Skeletal muscle cell (primary cell): ENCODE measurements at places on chromosomes 13 and 19.

- no peak for DNase-seq
These were observed 26.9 kb downstream of the POU2F2 start for GRCh38 chr19:42105368-42105767.

- DNase-seq: no peak
These were observed 14.2 kb downstream of the CHERP start for GRCh38 chr19:16527971-16528521.

- no peak for DNase-seq
These were observed 7.8 kb downstream of the FIZ1 start for GRCh38 chr19:55591555-55591954.

DNA sequence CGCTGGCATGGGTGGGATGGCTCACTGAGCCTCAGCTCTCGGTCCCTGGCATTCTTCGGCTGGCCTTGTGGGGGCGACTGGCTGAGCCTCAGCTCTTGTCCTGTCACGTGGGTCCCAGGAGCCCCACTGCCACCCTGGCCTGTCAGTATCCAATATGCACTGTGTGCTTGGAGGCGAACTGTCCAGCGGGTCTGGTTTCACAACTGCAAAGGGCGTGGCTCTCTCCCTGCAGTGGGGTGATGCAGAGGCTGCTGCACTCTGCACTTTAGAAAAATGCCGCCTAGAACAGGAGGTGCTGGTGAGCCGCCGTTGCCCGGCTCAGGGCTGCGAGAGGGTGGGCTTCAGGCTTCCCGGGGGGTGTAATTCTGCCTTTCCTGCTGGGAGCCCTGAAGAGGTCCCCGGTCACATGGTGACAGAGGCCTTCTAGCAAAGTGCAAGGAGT, 17.0 kb upstream of the TMEM255B start:
- peak; percentile 12 for DNase-seq

DNA sequence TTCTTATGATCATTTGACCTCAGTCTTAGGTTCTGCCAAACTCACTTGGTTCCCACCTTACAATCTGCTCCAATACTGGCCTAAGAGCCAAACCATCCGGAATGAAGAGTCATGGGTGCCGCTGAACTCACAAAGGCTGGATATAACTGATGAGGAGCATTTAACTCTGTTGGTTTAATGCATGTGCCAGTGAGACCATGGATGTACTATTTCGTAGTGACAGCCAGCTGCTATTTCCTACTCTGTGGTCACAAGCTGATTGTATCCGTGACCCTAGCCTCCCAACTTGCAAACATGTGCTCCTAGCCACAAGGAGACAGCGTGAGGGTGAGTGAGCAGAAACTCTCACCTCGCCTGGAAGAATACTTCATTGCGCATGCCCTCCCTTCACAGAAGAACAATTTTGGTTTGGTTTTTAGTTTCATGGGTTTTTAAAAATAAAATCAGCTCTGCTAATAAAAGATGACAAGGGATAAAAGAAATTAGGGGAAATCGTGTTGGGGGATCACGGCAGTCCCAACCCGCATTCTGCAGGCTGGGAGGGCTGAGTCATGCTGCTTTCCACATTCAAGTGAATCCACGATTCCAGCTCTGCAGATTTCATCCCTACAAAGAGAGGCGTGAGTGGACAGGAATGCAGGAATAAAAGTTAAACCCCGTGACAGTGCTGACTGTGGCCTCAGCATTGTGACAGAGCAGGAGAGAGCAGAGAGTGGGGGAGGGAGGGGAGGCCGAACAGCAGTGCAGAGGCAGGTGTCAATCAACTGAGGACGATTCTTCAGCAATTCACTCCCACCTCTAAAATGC, 66.8 kb upstream of the RAP2A start:
- peak; percentile 35 for DNase-seq

DNA sequence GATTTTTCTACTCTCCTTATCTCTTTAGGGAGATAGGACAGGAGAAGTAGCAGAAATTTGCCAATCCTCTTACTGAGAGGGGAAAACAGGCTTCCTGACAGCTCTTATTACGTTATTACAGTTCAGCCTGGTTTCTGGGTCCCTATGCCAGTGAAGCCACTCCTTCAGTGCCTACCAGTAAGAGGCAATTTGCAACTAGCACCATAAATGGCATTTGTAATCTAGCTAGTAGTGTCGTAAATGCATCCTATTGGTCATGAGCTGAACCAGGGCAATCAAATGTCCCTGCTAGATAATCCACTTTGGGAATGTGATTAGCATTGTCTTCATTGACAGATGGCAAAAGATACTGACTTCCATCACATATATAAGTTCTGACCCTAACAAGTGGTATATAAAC, 428.8 kb downstream of the DCT start:
- DNase-seq: no peak

DNA sequence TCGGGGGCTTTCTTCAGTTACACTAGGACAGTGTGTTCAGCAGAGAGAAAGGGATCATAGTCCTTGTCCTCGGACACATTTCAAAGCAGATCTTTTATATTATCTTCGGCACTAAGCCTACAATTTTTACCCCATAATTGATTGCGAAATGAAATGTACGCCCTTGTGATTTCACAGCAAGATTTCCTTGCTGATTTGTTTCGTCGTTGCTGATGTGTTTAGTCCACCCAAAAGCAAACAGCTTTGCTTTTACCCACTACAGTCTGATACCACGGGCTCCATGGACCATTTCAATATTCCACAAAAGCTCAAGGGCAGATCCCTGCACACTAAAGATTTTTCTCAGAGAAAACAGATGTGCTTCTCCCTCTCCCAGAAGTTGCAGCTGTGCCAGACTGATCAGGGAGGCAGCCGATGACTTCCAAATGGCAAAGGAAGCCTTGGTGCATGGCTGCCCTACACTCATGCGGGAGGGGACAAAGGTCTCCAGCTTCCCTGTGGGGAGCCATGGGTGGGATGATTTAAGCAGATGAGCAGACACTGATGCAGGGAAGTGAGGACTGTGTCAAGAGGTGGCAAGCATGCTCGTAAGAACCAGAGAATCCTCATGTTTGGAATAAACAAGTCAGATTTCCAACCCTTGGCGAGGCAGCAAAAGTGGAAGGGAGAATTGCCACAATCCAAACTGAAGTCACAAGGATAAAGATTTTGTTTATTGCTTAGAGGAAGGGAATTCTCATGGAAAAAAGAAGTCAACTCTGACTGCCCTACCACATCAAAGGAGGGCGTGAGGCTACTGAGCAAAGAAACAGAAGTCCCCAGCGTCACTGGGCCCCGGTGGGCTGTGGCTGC, 81.1 kb downstream of the STK24 start:
- DNase-seq: no peak

DNA sequence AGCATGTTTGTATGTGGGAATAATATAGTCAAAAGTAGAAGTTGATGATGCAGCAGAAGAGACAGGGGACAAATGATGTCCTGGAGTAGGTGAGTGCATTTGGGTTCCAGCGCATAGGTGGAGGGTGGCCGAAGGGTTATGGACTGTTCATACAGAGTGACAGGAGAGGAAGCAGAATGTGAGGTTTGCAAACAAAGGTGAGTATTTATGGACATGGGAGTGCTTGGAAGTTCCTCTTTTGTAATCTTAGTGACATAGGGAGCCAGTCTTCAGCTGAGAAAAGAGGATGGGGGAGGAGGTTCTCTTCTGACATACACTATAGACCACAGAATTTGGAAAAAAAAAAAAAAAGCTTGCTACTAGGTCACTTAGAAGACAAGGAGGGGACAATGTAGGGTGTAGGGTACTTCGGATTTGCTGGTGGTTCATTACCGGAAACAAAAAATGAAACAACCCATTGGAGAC, 331.6 kb downstream of the DLEU7 start:
- no peak for DNase-seq

DNA sequence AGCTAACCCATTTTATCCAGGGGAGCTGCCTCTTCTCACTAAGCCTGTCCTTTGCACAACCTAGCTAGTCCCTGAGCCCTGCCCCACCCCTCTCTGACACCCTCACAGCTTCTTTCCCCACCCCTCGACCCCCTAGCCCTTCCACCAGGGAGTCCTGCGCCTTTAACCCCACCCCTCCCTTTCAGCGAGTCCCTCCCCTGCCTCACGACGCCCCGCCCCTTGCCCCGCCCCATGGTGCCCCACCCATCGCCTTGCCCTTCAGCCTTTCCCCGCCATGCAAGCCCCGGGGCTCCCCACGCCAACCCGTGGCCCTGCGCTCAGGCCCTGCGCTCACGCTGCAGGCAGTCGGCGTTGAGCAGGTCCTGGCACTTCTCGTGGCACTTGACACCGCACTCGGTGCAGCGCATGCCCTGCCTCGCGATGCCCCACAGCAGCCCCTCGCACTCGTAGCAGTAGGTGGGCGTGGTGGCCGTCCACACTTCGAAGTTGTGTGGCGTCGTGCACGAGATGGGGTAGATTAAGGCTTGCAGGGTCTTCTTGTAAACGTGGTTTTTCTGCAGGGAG, 40.0 kb downstream of the UNC13A start:
- DNase-seq: no peak

DNA sequence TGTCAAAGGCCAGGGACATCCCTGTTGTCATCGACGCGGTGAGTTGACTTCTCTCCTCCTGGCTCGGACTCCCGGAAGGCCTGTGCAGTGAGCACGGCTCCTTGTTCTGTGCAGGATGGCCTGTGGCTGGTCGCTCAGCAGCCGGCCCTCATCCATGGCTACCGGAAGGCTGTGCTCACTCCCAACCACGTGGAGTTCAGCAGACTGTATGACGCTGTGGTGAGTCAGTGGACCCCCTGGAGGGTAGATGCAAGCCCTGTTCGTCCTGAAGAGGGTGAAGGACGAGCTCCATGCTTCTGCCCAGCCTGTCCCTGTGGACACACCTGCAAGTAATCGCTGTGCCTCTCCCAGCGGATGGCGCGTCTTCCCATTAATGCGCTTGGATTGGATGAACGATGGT, 19.2 kb downstream of the NAXD start:
- peak; percentile 57 for DNase-seq

DNA sequence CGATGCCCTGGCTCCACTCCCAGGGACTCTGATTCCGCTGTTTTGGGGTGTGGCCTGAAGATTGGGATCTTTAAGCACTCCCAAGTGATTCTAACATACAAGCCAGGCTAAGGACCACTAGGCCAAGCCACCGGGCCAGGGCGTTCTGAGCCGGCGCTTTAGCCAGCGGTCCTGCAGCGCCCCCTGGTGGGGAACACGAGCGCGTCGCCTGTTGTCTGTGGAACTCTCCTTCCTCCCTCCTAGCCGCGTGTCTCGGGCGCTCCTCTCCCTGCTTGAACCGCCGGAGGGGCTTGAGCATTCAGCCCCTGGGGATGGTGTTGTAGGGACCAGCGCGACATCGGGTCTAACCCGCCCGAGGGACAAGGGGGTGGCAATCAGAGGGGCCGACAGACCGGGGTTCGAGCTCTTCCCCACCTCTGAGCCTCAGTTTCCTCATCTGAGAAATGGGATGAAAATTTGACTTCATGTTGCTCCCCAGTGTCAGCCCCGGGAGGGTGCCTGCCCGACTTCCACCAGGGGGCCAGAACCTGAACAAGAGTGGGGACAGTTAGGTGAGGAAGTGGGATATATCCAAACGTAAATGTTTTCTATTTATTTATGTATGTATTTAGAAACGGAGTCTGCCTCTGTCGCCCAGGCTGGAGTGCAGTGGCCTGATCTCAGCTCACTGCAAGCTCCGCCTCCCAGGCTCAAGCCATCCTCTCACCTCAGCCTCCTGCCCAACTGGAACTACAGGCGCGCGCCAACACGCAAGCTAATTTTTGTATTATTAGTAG, 18.0 kb upstream of the PNMA8B start:
- peak; percentile 15 for DNase-seq

GRCh38 chr19:11496391-11497163, 9.1 kb downstream of the ZNF653 start:
- DNase-seq: peak; percentile 29

DNA sequence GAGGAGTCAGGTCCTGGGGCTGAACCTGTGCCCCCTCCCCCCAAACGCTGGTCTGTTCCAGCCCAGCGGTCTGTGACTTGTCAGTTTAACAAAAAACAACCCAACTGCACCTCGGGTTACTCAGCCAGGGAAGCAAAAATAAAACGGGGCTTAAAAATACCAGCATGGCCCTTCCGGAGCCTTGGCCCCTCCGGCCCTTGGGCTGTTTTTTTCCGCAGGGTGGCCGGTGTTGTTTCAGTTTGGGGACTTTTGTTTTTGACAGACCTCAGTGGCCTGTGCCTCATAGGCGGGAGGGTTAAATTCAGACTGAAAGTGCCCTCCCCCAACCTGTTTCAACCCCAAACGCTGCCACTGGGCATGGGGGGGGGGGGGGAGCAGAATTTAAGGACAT, 4.0 kb downstream of the TCF3 start:
- no peak for DNase-seq

GRCh38 chr13:36813225-36813624, 5.8 kb upstream of the RFXAP start:
- DNase-seq: no peak

GRCh38 chr13:62525652-62526051, 1110.0 kb upstream of the PCDH20 start:
- no peak for DNase-seq

DNA sequence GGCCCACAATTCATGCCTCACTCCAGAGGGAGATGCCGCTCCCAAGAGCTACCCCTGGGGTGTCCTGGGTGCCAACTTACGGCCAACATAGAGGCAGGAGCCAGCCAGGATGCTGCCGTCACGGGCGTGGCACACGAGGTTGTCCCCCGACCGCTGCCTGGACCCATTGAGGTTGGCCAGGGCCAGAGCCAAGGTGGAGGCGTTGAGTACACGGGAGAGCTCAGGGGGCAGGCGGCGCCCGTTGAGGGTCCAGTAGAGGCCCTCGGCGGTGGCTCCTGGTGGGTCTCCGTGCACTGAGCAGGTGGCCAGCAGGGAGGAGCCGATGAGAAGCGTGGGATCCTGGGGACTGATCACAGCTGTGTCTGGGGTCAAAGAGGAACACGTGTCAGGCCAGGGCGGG, 7.1 kb downstream of the CRLF1 start:
- no peak for DNase-seq
